Retinal pigment epithelial cell (primary cell): ENCODE measurements at places on chromosomes 3 and 15.

- DNase-seq: no peak
Observed at GRCh38 chr15:29601811-29602210, 220.5 kb downstream of the TJP1 start.

GRCh38 chr3:164377466-164377865, 700.8 kb downstream of the SI start:
- no peak for DNase-seq

DNA sequence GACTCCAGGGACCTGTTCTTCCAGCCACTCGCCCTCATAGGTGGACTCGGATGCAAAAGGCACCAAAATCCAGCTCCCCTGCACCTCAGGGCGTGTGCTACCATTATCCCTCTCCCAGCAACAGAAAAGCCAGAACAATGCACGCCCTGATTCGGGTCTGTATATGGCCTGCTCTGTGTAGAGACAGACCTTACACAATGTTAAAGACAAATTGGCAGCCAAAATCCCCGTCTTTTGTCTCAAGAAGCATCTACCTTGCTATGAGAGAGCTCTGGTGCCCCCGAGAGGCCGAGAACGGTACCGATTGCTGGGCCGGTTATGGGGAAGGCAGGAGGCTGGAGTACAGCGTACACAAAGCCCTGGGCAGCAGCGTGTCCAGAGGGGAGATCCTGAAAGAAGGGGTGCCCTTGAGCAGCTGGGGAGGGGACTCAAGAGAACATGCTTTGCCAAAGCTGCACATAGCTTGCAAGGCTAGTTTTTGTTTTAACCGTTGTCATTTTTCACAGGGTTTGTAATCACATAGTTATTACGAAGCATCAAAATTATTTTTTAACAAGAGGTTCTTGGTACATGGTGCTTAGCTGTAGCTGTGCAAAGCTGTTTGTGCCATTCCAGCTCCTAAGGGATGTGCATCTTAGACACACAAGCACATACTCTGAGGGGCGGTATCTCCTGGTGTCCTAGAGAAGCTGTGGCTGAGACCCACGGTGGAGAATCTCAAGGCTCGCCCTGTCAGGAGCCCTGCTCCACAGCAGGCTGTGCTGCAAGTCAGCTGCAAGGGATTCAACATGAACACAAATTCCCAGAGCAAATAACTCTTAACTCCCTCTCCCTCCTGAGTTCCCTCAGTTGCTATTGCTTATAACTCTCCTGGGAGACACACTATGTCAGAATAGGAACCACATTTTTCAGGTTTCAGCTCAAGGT, 461.5 kb upstream of the PPP2R3A start:
- peak; percentile 16 for DNase-seq

DNA sequence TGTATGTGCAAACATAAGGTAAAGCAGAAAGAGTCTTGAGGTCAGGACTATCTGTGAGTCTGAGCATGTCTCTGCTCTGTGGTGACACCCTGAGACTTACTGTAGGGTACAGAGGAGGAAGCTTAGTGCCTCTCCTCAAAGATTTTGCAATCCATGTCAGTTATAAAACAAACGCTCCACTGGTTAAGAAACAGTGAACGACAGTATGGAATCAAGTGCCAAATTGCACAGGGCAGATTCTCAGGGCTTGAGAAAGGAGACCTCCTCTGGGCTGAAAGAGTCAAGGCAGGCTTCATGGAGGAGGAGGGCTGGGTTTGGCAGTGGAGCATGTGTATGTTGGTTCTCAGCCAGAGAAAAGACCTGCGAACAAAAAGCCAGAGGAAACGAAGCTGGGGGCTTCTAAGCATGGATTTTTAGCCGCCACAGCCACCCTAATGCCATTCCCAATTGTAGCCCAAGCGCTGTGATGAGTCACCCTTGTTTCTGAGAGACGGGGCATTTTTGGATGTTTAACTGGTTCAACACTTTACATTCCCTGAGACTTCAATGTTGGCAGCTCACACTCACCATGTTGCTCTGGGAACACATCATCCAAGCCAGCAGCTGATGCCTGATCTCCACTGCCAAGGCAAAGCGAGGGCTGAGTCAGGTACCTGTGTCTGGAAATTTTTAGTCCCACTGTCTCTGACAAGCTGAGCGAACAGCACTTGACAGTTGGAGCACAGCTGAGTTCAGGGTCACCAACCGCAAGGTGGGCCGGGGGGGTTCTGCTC, 3.4 kb upstream of the DGKG start:
- no peak for DNase-seq

DNA sequence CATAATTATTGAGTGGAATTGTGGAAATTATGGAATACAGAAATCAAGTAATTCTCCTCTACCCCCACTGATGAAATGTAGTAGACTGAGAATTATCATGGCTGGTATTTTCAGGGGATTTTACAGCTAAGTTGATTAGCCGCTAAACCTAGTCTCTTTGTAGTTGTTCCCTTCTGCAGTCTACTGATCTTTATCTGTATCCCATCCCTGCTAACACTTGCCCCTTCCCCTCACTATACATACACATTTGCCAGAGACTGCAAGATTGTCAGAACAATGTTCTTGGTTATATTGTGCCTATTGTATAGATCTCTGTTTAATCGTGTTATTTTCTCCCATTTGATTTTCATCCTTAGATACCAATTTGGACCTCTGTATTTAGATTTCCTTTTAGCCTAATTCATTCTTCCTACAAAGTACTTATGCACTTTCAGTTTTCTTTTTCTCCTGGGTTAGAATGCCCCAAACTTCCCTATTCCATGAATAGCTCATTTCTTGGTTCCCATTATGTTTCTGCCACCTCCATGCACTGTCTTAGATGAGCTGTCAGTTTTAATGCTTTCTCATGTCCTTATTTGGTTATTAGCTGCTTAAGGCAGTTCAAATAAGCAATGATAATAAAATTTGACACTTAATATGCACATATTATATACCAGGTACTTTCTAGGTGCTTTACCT, 86.9 kb downstream of the CDIN1 start:
- DNase-seq: no peak

- no peak for DNase-seq
Observed at GRCh38 chr3:37990527-37990926, at the start of gene VILL. Gene VILL (plus strand): TSS chr3:37990786. CDS start chr3:37993673, 2,887 bp downstream.

GRCh38 chr3:104273046-104273649, 1093.6 kb upstream of the ALCAM start:
- no peak for DNase-seq

- DNase-seq: no peak
Observed at GRCh38 chr3:57942388-57942787, 65.8 kb upstream of the FLNB start.

DNA sequence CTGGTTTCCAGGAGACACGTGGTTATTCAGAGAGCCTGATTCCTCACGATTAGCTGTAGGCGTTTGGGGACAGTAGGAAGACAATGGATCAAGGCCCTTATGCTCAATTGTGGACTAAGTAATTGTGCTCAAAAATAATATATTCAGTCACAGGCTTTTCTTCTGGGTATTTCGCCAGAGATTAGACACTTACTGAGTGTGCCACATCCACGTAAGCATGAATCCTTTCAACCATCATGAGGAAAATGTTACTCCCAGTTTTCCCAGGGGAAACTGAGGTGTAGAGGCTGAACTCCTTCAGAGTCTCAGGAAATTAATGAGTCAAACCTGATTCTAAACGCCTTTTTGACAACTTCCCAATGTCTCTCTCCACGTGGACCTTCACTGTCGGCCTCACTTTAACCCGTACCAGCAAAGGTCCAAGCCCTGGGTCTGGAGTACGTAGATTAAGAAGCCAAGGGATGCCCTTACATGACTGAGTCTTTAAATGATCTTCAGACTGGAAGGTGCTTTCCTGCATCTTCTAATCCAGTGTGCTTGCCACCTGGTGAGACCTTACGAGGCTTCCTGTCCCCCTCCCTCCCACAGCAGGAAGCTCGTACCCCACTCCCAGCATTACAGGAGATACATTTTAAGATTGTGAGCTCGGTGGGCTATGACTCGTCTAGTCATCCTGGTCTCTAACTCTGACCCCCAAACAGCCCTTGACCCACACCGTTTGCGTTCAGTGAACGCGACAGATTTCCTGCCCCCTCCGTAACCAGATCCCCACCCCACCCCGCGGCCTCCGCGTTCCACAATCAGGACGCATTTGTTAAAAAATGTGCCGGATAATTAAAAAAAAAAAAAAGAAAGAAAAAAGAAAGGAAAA, 1.7 kb downstream of the PKM start:
- DNase-seq: no peak

DNA sequence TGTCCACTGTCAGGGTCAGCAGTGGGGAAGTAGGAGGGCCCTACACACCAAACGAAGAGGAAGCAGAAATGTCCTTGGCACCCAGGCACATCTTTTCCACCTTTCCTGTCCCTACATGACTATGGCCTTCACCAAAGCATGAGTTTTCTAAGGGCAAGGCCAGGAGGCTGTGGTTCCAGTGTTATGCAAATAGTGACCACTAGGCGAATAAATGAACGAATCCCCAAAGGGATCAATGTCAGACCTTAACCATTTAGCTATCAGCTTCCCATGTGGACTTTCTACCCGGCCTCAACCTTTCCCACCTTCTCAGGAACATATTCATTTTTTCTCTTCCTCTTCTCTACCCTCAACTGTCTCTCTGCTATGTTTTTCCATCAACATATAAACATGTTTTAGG, 63.1 kb downstream of the NTRK3 start:
- DNase-seq: no peak

DNA sequence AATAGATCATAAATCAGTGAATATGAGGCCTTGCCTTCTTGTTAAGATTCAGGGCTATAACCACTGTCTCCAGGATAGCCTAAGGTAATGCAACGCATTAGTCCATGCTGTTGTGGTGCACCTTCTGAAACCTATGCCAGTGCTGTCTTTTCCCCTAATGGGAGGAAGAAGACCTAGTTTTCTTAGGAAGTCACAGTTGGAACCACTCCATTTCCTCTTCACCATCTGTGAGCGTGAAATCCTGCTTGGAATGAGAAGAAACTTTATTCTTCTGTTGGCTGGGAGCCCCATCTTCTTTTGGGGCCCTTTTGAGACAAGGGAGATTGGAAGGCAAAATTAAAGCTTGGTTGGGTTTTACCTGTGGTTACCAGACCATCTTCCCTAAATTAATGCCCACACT, 25.9 kb upstream of the SLC7A14 start:
- DNase-seq: no peak
